ENCODE measurements at places on chromosomes 2 and 18.

DNA sequence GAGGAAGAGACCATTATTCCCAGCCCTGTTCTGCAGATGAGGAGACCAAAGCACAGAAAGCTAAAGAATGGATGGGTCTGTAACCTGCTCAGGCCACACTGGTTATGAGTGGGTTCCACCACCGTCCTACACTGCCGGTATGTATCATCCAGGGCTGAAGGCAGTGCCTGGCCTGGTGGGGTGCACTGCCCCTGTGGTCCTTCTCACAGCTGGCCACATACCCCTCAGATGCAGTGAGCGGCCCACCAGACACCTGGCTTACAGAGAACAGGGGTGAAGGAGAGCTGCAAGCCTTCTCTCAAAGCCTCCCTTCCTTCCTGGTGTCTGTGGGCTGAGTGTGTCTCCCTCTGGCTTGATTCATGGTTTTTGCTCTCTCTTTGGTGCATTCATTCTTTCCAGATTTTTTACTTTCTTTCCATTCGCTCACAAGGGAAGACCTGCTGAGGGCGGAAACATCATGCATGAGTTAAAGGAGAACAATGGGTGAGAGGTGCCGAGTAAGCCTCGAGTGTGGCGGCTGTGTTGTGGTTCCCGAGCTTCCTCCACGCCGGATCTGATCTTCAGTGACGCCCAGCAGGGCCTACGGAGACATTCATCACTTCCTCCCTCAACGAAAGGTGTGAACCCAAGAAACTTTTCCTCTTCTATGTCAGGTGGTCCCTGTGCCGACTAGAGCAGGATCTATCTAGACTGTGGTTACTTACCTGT is 62.1 kb upstream of the REL start:
- no peak overlapping the region for H3K4me3 ChIP-seq
- H3K27ac ChIP-seq = no peak overlapping the region
- no peaks in the 10 kb centered on the region for H3K27me3 ChIP-seq
- DNase-seq = no peak
- no peaks in the 10 kb centered on the region for H3K4me1 ChIP-seq
- H3K36me3 ChIP-seq = no peaks in the 10 kb centered on the region

- H3K4me1 ChIP-seq = no peaks in the 10 kb centered on the region
- DNase-seq = peak; percentile 13
- H3K27me3 ChIP-seq = no peaks in the 10 kb centered on the region
- no peaks in the 10 kb centered on the region for H3K36me3 ChIP-seq
- no peak overlapping the region for H3K4me3 ChIP-seq
- no peak overlapping the region for H3K27ac ChIP-seq
These were observed 72.5 kb upstream of the RNF152 start for GRCh38 chr18:61965311-61965710.

DNA sequence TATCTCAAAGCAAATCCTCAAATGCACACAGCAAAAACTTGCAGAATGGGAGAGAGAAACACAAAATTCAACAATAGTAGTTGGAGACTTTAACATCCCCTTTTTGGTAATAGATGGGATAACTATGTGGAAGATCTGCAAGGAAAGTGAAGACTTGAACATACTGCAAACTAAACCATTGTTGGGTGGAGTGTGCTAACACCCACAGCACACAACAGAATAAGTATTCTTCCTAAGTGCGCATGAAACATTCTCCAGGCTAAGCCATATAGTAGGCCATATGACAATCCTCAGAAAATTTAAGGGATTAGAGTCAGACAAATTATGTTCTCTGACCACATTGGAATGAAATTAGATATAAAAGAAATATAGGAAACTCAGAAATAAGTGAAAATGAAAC is 230.6 kb downstream of the FBXO15 start:
- no peak for DNase-seq
- no peak overlapping the region for H3K4me3 ChIP-seq
- no peaks in the 10 kb centered on the region for H3K27me3 ChIP-seq
- no peaks in the 10 kb centered on the region for H3K4me1 ChIP-seq
- no peak overlapping the region for H3K27ac ChIP-seq

DNA sequence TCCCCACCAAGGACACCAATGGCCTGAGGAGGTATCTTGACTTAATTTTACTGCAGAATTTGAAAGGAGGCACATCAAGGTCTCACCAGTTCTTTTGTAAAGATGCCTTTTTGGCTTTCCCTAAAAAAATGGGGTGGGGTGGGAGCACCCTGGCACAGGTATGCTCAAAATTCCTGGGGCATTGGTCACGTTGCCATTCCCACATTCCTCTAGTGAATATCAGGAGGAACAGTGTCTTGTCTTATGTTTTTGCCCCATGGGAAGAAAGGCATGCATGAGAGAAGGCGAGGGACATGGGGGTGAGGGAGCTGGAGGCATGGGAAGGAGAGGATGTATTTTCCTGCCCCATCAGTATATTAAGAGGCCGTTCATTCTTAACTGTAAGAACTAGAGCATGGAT is 275.3 kb downstream of the CMPK2 start:
- no peaks in the 10 kb centered on the region for H3K27me3 ChIP-seq
- no peak for DNase-seq
- no peaks in the 10 kb centered on the region for H3K4me1 ChIP-seq
- no peak overlapping the region for H3K4me3 ChIP-seq
- H3K27ac ChIP-seq = no peak overlapping the region

DNA sequence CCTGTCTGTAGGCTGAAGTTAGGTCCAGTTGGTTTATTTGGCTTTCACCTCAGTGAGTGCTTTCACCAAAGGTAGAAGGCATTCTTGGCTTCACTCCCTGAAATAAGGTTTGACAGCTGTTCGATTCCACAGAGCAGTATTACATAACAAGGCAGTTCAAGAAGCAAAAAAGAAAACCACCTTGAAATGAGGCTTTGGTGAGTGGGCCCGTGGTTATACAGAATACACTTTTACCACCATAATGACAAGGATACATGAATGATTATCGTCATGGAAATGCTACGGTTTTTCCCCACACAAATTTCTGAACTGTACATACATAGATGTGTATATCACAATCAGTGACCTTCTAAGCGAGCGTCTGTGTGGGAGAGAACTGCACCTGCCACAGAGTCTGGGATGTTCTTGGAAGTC is 80.0 kb upstream of the CHRNA1 start:
- no peaks in the 10 kb centered on the region for H3K27me3 ChIP-seq
- H3K4me3 ChIP-seq = peak overlapping the region; percentile 33
- H3K4me1 ChIP-seq = peaks cover 63% of the 10 kb centered on the region

DNA sequence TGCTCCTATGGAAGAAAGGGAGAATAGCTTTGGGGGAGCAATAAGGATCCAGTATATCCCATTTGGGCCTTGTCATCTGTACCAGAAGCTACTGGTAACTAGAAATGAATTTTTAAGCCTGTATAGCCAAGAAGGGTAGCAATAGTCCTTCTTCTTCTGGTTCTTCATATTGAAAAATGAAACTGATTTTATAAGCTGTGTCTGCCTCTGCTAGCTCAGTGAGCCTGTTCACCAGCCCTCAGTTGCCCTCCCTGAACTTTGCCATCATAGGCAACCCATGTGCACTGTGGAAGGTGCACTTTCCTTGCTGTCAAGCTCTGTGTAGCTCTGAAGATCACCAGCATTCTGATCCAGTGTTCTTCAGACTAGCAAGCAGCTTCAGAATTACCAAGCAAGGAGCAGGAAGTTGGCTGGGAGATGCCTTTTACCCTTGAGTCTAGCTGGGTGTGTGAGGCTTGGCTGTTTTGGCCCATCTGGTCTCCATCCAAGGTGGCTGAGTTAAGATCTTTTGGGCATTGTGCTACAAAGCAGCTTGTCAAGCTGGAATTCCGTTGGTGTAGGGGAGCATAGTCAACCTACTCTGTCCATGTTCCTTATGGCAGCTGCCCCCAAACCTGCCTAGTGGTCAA is 55.8 kb upstream of the MGAT5 start:
- H3K27me3 ChIP-seq = no peaks in the 10 kb centered on the region
- H3K4me3 ChIP-seq = no peak overlapping the region
- peaks cover 22% of the 10 kb centered on the region for H3K4me1 ChIP-seq
- DNase-seq = no peak
- no peaks in the 10 kb centered on the region for H3K36me3 ChIP-seq

- DNase-seq = no peak
- H3K4me1 ChIP-seq = peaks cover 34% of the 10 kb centered on the region
- H3K4me3 ChIP-seq = no peak overlapping the region
- H3K27ac ChIP-seq = no peak overlapping the region
- H3K27me3 ChIP-seq = no peaks in the 10 kb centered on the region
These were observed 62.1 kb downstream of the SETBP1 start for GRCh38 chr18:44742718-44743311.

- H3K27me3 ChIP-seq = no peaks in the 10 kb centered on the region
- peaks cover 4% of the 10 kb centered on the region for H3K4me1 ChIP-seq
- no peak for DNase-seq
These were observed 153.5 kb upstream of the CAVIN2 start for GRCh38 chr2:192000196-192000980.

DNA sequence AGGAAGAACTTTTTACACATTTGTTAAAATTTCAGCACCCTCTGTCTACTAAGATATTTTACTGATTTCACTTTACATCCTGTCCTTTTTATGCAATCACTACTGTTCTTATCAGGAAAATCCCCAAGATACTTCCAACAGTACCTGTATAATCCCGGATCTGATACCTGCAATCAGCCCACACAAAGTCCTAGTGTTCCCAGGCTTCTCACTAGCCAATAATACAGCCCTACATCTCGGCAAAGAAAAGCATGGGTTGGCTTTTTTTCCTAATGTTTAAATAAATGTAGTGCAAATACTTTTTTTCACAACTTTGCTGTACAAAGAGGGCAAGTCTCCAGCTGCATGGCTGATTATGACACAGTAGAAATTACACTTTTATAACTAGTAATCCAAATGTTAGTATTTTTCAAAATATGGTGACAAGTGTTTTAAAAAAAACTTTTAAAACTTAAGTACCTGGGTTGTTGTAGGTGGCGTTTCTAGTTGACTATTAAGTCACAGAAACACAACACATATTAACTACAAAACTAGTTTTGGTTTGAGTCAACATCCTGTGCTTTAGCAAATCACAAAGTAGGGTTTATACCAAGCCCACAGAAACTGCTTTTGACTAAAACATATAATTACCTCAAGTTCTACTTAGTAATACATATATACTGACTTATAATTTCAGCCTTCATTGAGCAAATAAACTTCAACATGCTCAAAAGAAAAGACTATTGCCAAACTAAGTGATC is 19.5 kb downstream of the CNOT11 start:
- DNase-seq = no peak
- peaks cover 47% of the 10 kb centered on the region for H3K36me3 ChIP-seq
- H3K4me1 ChIP-seq = no peaks in the 10 kb centered on the region
- peak overlapping the region; percentile 80 for H3K27ac ChIP-seq
- no peaks in the 10 kb centered on the region for H3K27me3 ChIP-seq

- no peaks in the 10 kb centered on the region for H3K36me3 ChIP-seq
- DNase-seq = no peak
- no peaks in the 10 kb centered on the region for H3K27me3 ChIP-seq
- H3K4me1 ChIP-seq = no peaks in the 10 kb centered on the region
- H3K27ac ChIP-seq = no peak overlapping the region
- no peak overlapping the region for H3K4me3 ChIP-seq
These were observed 271.9 kb downstream of the RNF144A start for GRCh38 chr2:7189106-7189505.

DNA sequence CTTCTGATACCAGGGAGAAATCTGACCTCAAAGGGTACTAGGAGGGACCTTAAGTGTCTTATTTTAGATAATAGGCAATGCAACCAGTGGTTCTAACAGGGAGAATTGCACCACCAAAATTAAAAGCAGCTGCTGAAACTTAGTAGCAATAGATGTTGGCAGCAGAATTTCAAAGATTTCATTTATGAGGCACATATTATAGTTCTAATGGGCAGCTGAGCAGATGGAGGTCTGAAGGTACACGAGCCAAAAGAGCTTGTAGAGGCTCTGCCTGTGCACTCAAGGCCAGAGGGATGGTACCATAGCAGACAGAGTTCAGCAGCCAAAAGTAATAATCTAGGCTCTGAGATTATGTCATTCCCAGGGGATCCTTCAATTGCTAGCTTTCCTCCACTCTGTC is 87.3 kb upstream of the NCKAP5 start:
- DNase-seq = no peak
- no peaks in the 10 kb centered on the region for H3K36me3 ChIP-seq
- no peak overlapping the region for H3K27ac ChIP-seq
- H3K27me3 ChIP-seq = no peaks in the 10 kb centered on the region
- H3K4me3 ChIP-seq = no peak overlapping the region

DNA sequence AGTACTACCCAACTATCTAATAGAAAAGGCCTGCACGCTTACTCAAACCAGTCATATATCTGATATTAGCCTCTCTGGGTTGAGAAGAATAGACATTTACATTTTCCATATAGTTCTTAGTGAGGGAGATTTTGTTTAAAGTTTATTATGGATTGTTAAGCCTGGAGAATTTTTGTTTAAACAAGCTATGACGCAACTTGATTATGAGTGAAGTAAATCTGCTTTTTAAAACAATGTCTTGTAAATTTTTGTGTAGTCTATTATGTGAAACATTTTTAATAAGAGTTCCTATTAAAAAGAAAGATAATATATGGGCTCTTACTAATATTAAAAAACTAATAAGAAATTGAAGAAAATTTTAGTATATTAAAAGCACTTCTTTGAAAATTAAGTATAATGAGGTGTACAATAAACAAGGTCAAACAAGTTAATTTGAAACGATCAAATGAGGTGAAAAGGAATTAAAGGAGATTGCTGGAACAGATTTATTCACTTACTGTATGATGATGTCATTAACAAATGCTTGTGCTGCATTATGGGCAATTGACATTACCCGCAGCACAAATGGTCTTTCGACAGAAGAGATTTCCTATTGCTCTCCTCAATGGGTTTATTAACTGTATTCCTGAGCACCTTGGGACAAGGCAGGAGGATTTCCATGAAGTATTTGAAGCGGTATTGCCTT is 229.2 kb upstream of the SMIM21 start:
- H3K4me1 ChIP-seq = no peaks in the 10 kb centered on the region
- no peaks in the 10 kb centered on the region for H3K36me3 ChIP-seq
- no peak for DNase-seq
- H3K27ac ChIP-seq = no peak overlapping the region

DNA sequence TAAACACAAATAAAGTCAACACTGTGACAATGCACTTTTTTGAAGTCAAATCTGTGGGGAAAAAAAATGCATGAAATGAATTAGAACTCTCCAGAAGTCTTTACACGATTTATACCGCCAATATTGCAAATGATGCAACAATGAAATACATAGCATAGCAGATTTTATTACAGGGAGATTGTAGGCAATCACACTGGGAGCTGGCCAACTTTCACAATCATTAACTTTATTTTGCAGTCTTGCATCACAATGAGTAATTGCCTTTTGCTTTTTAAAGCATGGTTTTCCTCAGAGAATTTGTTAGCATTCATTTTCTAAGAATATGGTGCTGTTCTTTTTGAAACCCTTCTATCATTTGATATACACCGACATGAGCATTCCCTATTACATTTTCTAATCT is 366.4 kb upstream of the FSIP2 start:
- no peak for DNase-seq
- no peaks in the 10 kb centered on the region for H3K27me3 ChIP-seq
- no peaks in the 10 kb centered on the region for H3K36me3 ChIP-seq
- no peak overlapping the region for H3K27ac ChIP-seq
- no peak overlapping the region for H3K4me3 ChIP-seq

Data from cardiac muscle cell (in vitro differentiated cells and primary cell).